Heart left ventricle (tissue), 16 donors: ENCODE measurements at places on chromosomes 16 and 17. TPM values are rescaled to one million over a fixed set of nuclear protein-coding genes. Genes with fewer than 3 reads are reported as not detected.
A peak's percentile ranks its signal among the peaks of the same experiment; 100 is the strongest.

GRCh38 chr16:49009204-49009603 is 272.4 kb downstream of the CBLN1 start:
- no peak for DNase-seq

- no peak for DNase-seq
Observed at GRCh38 chr16:59611556-59611955, 877.4 kb upstream of the GOT2 start.

- DNase-seq: no peak
Observed at GRCh38 chr16:22843856-22844255, 29.9 kb downstream of the HS3ST2 start.

GRCh38 chr16:15434425-15435215 is at the start of gene BMERB1:
TSS of gene BMERB1 (plus strand) at chr16:15434588. CDS start at chr16:15434654, 66 bp downstream.
- DNase-seq: peak; percentile 77

- no peak for DNase-seq
Observed at GRCh38 chr17:67246653-67247415, 1.8 kb upstream of the HELZ start.

GRCh38 chr16:49283376-49284049 is 1.9 kb upstream of the CBLN1 start:
- DNase-seq: no peak

DNA sequence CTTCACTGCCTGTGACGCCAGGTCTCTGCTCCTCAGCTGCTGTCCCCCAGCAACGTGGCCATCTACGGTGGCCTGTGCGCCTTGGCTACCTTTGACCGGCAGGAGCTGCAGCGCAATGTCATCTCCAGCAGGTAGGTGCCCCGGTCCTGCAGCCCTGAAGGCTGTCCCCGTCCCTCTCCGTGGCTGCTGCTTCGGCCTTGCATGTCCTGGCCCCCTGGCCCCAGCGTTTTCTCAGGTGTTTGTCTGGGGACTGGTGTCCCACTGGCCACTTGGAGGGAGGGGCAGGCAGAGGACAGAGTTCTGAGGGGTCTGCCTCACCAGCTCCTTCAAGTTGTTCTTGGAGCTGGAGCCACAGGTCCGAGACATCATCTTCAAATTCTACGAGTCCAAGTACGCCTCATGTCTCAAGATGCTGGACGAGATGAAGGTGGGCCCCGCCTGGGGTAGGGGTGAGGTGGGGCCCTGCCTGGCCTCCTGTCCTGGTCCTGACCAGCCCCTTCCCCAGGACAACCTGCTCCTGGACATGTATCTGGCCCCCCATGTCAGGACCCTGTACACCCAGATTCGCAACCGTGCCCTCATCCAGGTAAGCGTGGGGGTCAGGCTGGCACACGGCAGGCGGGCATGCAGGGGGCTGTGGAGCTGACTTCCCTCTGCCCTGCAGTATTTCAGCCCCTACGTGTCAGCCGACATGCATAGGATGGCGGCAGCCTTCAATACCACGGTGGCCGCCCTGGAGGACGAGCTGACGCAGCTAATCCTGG is 4.4 kb downstream of the GPS1 start:
- DNase-seq: no peak

GRCh38 chr16:59886021-59886420 is 1151.9 kb upstream of the GOT2 start:
- peak; percentile 56 for DNase-seq

DNA sequence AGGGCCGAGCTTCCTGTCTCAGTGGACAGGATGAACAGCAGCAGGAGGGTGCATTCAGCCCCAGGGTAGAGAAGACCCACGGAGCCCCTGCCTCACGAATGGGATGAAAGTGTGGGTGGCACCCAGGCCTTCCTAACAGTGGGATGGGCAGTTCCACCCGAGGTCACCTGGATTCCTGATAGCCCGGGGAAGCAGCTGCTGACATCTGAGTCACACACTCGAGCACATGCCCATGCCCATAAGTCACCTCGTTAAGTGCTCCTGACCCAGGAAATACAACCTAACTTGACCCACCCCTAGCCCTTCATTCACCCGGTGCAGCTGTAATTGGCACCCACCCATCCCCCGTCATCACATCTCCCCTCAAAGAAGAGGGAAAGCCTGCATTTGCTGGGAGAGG is 85.3 kb upstream of the FOXF1 start:
- no peak for DNase-seq

DNA sequence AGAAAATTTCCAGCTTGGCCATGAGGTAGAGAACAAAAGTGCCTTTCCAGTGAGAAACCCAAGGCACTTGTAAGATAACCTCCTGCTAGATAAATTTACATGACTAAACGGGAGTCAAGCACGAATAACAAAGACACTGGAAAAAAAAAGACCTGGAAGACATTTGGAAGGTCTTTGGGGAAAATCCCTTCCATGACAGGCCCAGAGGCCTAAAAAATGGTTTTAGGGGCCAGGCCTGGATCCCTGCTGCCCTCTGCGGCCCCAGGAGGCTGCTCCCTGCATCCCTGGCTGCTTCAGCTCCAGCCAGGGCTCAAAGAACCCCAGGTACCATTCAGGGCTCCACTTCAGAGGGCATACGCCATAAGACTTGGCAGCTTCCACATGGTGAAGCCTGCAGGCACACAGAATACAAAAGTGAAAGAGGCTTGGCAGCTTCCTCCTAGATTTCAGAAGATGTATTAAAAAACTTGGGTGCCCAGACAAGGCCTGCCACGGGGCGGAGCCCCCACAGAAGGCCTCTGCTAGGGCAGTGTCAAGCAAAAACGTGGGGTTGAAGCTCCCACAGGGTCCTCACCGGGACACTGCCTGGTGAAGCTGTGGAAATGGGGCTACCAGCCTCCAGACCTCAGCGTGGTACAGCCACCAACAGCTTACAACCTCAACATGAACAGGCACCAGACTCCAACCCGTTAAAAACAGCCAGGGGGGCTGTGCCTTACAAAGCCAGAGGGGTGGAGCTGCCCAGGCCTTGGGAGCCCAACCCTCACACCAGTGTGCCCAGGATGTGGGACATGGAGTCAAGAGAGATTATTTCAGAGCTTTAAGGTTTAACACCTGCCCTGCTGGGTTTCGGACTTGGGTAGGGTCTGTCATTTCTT is 77.1 kb downstream of the SDK2 start:
- no peak for DNase-seq

DNA sequence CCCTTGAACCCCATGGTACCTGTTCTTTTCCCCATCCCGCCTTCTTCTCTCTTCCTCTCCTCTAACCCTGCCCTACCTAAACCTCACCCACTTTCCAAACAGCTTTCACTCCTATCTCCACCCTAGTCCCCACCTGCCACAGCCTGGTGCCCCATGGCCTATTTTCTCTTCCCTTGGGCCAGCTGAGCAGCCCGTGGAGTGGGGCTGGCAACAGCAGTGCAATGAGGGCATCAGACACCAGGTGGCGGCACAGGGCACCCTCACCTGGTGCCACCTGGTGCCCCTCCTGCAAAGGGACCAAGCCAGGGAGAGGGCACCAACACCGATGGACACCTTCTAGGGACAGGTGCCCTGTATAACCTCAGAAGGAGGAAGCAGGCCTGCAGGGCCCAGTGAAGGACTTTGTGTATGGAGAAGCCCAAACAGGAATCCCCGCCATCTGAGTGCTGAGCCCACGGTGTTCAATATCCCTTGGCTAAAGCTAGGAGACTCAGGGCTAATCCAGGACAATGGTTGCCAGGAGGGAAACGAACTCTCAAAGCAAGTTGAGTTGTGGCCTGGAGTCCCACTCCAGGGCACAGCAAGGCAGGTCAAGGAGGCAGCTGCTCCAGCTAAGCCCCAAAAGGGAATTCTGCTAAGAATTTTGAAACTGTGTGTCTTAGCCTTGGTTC is 4.0 kb upstream of the ABCC3 start:
- DNase-seq: no peak

- DNase-seq: no peak
Observed at GRCh38 chr17:1119924-1120323, 59.9 kb downstream of the ABR start.

DNA sequence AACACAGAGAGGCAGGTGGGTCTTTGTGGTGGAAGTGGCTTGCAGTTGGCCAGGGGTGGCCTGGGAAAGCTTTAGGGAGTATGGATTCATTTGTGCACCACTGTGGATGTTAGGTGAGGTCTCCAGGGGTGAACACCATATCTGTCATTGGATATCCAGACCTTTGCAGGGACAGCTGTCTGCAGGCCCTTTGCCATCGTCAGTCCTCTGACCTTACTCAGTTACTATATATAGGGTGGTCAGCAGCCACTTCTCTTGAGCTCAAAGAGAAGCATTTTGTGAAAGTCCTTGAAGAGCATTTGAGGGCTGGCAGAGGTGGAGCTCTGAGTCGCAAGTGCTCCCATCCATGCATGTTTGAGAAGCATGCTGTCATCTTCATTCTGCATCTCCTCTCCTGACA is 40.4 kb downstream of the TMEM11 start:
- no peak for DNase-seq

- DNase-seq: peak; percentile 79
Observed at GRCh38 chr17:17682293-17682736, 1.1 kb downstream of the RAI1 start.

- no peak for DNase-seq
Observed at GRCh38 chr16:27799896-27800295, 250.0 kb downstream of the KATNIP start.

DNA sequence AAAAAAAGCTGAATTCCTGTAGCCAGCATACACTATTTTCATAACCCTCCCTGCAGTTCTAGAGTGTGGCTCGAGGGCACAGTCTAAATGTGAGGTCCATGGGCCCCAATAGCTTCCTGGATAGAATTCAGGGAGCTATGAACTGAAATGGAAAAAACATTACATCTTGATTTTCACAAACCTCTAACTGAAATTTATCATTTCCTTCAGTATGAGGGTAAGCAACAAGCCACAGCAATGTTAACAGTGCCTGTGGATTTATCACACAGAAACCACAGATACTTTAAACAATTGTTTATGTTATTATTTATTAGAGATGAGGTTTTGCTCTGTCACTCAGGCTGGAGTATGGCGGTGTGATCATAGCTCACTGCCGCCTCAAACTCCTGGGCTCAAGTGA is 18.2 kb downstream of the TMEM92 start:
- DNase-seq: no peak

- no peak for DNase-seq
Observed at GRCh38 chr17:66951605-66951953, 12.9 kb upstream of the CACNG4 start.

- DNase-seq: peak; percentile 33
Observed at GRCh38 chr16:1169285-1170075, 16.6 kb downstream of the CACNA1H start.

DNA sequence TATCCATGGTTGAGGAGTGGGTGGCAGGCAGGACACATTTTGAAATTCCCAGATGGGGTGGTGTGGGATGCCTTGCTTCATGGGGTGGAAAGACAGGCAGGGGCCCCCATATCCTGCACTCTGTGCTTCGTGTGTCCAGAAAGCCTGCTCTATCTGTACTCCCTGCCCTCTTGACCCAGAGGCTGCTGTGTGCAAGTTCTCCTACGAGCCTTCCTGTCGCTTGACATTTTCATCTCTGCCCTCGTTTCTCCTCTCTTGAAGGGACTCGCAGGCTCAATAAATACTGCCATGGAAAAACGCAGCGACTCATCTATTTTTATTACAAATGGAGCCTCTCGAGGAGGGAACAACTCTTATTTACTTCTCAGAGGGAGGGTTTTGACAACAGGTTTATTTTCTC is 254.8 kb downstream of the XYLT1 start:
- DNase-seq: no peak

- no peak for DNase-seq
Observed at GRCh38 chr17:65066901-65067300, 10.4 kb upstream of the GNA13 start.

- DNase-seq: peak; percentile 75
Observed at GRCh38 chr16:50368410-50369132, at the start of gene BRD7. TSS of gene BRD7 (minus strand) at chr16:50368988. CDS start at chr16:50368774, 214 bp downstream.

DNA sequence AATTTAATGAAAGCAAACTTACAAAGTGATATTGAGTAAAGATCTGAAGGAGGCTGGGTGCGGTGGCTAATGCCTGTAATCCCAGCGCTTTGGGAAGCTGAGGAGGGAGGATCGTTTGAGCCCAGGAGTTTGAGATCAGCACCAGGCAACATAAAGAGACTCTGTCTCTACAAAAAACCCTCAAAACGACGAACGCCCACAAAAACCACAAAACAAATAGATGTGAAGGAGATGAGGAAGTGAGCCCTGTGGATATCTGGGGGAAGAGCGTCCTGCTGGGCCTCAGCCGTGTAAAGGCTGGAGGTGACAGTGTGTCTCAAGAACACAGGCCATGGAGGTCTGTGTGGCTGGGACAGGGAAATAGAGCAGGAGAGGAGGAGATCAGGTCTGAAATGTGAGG is 68.8 kb downstream of the ITFG1 start:
- DNase-seq: no peak

DNA sequence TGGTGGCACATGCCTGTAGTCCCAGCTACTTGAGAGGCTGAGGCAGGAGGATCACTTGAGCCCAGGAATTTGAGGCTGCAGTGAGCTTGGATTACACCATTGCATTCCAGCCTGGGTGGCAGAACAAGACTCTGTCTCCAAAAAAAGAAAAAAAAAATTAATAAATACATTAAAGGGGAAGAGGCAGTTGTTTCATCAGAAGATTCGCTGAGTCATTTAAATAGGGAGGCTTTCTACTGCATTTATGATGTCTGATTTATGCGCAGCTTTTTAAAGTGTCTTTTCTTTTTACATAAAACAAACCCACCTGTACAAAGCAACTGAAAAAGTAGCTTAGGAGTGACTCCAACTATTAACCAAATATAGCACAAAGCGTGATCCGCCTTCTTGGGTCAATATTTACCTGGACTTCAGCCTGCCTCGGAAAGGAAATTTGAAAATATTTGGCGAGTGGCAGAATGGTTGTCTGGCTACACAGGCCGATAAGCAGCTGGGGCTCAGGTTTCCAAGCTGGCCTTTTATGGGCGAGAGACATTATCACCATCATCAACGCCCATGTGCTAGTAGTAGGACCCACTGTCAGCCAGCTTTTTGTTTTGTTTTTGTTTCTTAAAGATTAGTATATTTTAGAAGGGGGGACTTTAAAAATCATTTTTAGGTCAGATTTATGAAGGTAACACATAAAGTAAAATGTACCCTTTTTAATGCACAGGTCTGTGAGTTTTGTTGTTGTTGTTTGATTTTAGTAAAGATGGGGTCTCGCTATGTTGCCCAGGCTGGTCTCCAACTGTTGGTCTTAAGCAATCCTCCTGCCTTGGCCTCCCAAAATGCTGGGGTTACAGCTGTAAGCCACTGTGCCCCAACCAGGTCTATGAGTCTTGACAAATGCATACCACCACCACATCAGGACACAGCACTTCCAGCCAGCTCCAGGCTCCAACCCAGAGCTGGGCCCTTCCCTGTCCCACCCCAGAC is 42.5 kb upstream of the RASD1 start:
- DNase-seq: no peak

- DNase-seq: no peak
Observed at GRCh38 chr16:72818236-72818845, 229.6 kb downstream of the ZFHX3 start.

GRCh38 chr17:7836596-7837407 is 2.8 kb downstream of the KDM6B start:
- DNase-seq: peak; percentile 93

Gene CCL14
- polyA plus RNA-seq: 31.5 TPM

Gene SLC38A8
- not detected for polyA plus RNA-seq

Gene KRTAP16-1
- polyA plus RNA-seq: not detected

Gene CDK3
- 1.6 TPM for polyA plus RNA-seq

Gene TMEM235
- polyA plus RNA-seq: not detected

Gene ANKRD13B
- 4.1 TPM for polyA plus RNA-seq

Gene NEUROD2
- not detected for polyA plus RNA-seq

Gene FASN
- 17.5 TPM for polyA plus RNA-seq

Gene RHBDL3
- 4.8 TPM for polyA plus RNA-seq
